ENCODE measurements at places on chromosomes 16 and 17. TPM values are rescaled to one million over a fixed set of nuclear protein-coding genes. Genes with fewer than 3 reads are reported as not detected.

DNA sequence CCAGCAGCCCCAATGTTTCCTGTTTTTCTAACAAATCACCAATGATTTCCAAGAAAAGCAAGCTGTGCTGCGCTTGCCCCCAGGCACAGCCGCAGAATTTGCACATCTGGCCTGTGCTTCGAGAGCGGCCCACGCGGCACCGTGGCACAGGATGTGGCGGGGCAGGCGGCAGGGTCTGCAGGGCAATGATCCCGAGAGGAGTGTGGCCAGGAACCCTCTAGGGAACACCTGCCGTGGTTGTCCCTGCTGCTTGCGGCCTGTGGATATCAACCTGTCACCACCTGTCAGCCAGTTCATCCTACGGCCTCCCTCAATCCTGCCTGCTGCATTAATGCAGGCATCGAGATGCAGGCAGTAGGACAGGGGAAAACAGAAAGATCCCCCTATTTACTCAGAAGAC is 24.0 kb downstream of the PIK3R5 start:
- no peak for ATAC-seq

KRT39 gene
- not detected for total RNA-seq

RAB37 gene
- total RNA-seq, result 5.1 TPM

DNA sequence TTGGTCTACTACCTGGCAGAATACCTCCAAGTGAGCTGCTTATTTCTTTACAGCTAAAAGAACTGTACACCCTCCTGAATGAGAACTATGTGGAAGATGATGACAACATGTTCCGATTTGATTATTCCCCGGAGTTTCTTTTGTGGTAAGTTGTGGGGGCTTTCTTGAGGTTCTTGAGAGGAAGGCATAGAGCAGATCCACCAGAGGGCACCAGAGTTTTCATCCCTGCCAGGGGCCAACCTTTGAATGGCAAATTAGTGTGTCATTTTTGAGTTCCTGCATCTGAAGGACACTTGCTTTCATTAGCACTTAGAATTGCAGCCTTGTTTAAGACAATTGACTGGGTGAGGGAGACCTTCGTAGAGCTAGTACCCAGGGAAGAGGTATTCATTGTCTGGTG is 35.0 kb downstream of the NMT1 start:
- no peak for ATAC-seq

- ATAC-seq, result no peak
Measured at GRCh38 chr16:52572656-52573055, 25.7 kb upstream of the TOX3 start.

GRCh38 chr17:40322358-40323315 is 13.7 kb downstream of the RARA start:
- ATAC-seq, result peak; percentile 17

DNA sequence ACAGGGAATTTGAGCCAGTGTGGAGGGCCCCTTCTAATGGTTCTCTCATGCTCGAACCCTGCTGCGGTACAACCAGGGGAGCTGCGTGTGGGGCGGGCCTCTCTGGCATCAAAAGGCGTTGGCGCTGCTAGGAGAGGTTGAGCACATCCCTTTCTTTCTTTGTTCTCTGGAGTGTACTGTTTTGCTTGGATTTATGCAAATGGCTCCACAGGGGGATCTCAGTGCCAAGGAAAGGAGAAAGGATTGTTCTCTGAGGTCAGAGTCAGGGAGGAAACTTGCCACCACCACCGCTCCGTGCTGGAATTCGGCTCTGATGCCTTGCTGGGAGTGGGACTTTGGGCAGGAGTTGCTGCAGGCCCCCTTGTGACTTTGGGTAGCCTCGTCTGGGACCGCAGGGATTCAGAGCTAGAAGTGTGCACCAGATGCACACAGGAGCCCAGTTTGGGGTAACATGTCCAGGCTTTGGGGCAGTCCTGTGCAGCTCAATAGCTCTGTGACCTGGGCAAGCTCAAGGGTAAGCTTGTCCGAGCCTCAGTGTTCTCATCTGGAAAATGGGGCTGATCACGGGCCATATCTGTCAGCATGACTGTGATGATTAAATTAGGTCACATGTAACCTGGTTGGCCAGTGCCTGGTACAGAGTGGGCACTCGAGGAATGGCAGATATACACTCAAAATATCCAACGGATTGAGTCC is 353.0 kb upstream of the EEF2KMT start:
- ATAC-seq, result no peak

ELAC2 gene
- 74.6 TPM for total RNA-seq

GRCh38 chr17:39328815-39329214 is 72.6 kb downstream of the FBXL20 start:
- no peak for ATAC-seq

IL21R gene
- not detected for total RNA-seq

DNA sequence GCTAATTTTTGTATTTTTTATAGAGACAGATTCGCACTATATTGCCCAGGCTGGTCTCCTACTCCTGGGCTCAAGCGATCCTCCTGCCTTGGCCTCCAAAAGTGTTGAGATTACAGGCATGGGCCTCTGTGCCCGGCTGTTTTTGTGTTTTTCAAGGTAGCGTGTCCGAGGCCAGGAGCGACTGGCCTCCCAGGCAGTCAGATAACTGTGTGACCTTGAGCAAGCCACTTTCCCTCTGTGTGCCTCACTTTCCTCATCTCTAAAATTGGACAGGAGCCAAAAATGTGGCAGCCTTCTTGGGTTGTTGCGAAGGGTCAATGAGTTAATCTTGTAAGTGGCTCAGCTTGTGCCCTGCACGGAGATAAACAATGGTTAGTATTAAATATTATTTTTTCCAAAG is 2.4 kb downstream of the ABCC1 start:
- ATAC-seq, result no peak

- ATAC-seq, result no peak
Measured at GRCh38 chr16:68113765-68114240, 28.6 kb downstream of the NFATC3 start.

- ATAC-seq, result no peak
Measured at GRCh38 chr17:320139-320538, 32.5 kb downstream of the RPH3AL start.
